Fibroblast of skin of right biceps (primary cell): ENCODE measurements at places on chromosomes 16 and 17.

DNA sequence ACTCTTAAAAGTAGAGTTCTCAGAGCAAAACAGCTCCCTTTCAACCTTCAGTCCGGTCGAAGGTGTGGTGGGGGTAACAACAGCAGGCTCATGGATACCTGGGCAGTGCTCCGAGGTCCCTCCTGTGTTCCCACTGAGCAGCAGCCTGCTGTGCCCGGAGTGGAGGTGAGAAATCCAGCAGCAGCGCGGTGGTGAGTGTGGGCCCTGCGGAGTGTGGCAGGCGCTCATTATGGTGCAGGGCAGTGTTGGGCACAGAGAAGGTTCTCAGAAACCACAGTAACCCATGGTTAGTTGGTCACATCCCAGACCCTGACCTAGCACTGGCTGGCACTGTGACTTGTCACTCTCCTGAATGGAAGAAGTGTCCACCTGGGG lies 5.0 kb upstream of the P4HB start:
- no peak for DNase-seq

GRCh38 chr16:84785843-84786581 lies 33.8 kb upstream of the CRISPLD2 start:
- peak; percentile 91 for DNase-seq

DNA sequence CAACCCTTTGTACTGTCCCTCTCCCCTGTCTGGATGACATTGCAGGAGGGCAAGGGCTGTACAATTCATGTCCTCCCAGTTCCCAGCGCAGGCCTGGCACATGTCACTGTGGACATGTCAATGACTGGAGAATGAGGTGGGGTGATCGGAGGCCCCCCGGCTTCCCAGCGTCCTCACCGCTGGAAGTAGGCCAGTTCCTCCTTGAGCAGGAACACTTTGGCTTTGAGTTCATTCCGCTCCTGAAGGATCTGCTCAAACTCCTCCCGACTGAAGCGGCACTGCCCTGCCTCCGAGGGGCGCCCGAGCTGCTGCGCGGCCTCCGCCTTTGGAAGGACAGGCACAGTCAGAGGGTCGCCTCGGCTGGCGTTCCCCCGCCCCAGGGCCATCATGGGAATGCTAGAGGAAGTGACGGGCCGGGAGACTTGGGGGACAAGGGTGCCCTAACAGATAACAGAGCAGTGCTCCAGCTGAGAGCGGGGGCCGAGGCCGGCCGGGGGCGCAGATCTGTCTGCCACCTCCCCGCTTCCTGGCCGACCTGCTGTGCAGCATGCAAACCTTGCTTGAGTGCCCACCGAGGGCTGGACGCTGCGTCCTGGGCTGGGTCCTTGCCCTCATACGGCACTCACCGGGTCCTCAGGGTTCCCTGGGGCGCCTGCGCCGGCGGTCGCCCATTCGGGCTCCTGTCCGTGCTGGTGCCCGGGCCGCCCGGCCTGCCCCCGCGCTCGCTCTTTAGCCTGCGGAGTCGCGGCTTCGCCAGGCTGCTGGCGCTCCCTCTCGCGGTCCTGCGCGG lies 1.3 kb downstream of the RILP start:
- peak; percentile 30 for DNase-seq

DNA sequence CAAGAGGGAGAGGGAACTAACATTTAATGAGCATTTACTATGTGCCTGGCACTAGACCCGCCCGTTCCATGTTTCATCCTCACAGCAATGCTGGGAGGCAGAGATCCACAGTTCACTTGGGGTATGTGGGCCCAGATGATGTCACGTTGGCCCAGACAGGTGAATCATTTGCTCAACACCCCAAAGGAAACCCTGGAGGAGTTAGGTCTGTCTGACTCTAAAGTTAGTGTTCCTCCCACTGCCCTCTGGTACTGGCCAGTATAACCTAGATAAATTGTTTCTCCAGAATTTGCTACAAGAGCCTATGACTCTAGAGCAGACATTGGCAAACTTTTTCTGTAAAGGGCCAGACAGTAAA lies 164.6 kb downstream of the VPS53 start:
- peak; percentile 37 for DNase-seq

- DNase-seq: no peak
Measured at GRCh38 chr16:35181422-35182030, 1722.1 kb downstream of the TP53TG3F start.

DNA sequence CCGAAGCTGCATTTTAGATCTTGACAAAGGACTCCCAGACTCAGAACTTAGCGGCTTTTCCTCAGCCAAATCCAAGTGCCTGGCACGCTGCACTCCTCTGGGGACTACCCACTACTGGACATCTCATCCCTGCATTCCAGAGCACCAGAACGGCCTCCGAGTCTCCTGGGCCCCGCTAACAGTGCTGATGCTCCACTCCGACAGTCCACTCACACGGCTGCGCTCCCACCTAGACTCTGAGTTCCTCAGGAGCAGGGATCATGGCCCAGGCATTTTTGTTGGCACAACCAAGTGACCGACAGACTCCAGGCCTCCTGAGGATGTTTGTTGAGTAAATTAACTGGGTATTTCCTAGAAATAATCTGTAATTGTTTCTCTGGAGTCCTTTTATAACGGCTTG lies 79.1 kb downstream of the NDEL1 start:
- DNase-seq: no peak

DNA sequence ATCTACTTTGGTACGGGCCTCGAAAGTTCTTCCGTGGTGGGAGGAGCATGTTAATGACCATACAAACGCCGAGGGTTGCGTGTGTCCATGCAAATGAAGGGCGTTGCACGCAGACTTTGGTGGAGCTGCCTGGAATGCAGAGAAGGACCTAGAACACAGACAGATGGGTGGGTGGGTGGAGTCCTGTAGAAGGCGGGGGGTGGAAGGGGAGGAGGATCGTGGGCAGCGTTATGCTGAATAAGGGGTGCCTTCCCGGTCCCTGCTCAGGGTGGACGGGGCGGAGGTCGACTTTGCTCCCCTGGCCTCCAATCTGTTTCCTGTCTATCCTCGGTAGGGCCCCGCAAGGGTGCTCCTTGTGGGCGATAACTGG lies 795 bp upstream of the PAQR4 start:
- no peak for DNase-seq

- peak; percentile 49 for DNase-seq
Measured at GRCh38 chr17:29682987-29683386, 60.3 kb upstream of the CORO6 start.

DNA sequence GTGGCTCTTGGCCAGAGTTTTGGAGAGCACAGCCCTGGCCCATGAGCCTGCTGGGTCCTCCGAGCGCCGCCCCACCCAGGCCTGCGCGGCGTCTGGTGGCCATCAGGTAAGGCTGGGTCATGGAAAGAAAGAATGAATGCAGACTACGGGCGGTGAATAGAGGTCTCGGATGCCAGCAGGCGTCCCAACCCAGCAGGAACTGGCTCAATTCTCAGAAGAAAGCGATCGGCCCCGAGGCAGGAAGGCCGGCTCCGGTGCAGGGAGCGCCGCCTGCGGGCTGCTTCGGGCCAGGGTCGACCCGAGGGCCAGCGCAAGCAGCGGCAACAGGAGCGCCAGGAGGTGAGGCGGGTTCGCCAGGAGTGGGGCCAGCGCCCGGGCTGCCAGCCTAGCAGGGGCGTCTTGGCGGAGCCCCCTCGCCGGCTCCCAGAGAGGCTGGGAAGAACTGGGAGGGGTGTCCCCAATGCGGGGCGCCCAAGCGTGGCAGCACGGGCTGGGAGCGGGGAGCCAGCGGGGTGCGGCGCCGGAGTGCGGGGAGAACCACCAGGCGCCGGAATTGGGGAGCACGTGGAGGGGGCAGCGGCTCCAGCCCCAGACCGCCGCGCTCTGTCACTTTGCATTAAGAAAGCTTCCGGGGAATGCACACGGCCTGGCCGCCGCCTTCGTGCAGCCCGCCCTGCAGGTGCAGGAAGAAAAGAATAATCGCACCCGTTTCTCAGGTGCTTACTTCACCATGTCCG lies 7.1 kb upstream of the TMC5 start:
- no peak for DNase-seq

DNA sequence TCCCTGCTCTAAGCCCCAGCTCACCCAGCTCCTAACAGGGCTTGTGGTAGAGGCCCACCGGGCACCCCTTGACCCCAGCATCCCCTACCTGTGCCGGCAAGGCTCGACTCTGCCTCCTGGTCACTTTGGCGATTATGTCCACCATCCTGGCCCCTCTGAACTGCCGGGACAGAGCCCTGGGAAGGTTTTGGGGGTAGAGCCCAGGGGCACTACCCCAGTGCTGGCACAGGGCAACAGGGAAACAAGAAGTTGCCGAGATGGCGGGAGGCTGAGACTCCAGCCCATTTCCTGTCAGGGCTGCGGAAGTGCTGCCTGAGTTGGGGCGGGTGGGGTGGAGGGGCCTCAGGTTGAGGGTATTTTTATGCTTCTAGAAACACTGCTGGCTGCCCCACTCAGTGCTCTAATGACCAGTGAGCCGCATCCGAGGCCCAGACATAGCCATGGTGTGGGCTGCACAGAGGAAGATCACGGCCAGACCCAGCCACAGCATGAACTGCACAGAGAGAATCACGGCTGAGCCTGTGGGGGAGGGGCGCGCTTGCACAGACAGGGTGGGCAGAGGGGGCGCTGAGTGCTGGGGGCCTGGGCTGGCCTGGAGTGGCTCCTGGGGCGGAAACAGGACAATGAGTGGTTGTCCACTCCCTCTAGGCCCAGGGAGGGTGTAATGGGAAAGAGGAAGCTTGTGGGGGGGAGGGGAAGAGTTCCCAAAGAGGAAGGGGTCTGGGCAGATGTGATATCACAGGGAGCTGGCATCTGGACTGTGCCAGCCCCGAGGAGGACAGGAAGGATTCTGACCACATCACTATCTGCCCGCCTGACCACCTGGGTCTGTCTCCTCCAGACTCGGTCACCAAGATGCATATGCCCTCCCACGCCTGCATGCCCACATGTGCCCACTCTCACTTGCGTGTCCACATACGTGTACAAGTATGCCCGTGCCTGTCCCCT lies 22.3 kb downstream of the ARHGAP27 start:
- DNase-seq: no peak

- no peak for DNase-seq
Measured at GRCh38 chr17:61376931-61377838, 22.5 kb upstream of the TBX2 start.

- DNase-seq: no peak
Measured at GRCh38 chr17:77491921-77492445, 351.2 kb downstream of the SEC14L1 start.

- DNase-seq: no peak
Measured at GRCh38 chr17:50758989-50759544, 8.3 kb downstream of the ANKRD40CL start.

GRCh38 chr17:79012563-79013134 lies 3.1 kb upstream of the CANT1 start:
- DNase-seq: no peak

DNA sequence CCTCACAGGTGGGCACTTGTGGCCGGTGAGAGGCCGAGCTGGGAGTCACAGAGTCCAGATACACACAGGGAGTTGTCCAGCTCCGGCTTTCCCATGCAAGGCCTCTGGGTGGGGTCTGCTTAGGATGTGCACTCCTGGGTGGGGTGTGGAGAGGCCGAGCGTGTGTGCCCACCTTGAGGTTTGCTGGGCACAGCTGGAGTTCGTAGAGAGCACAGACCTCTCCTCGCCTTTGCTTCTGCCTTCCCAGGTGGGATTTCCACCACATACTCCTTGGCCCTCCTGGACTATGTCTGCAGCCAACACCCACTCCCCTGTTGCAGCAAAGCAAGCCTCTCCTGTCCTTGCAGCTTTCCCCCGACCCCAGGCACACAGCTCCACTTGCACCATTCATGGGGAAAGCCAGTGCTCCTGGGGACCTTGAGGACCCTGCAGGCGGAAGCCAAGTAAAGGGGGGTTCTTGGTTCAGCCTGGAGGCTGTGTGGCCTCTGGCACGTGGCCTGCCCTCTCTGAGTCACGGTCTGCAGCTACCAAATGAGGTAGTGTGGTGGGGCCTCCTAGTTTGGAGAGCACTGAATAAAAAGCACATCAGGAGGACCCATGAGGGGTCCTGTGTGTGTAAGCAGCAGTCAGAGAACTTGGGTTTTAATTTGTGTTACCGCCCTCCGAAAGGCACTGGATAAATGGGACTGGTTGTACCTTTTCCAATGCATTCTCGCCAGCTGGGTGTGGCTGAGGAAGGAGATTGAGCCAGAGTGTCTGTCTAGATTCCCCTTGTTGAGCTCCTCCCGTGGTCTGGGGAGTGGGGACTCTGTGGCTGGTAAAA lies 31.5 kb downstream of the MPRIP start:
- DNase-seq: peak; percentile 23

DNA sequence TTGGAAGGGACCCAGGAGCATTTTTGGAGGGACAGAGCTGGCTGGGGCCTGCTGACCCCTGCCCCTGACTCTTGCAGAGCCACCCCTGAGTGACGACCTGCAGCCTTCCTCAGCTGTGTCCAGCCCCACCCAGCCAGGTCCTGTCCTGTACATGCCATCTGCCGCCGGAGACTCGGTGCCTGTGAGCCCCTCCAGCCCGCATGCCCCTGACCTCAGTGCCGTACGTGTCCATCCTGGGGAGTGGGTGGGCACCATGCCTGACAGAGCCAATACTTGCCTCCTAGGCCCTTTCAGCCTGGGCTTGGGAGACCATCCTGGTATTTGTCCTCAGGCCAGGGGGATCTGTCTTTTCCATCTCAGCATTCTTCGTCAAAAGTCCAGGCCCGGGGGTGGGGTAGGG lies 27.5 kb downstream of the UNC13D start:
- no peak for DNase-seq

GRCh38 chr16:31186930-31187807 lies 7.2 kb downstream of the FUS start:
- DNase-seq: no peak

DNA sequence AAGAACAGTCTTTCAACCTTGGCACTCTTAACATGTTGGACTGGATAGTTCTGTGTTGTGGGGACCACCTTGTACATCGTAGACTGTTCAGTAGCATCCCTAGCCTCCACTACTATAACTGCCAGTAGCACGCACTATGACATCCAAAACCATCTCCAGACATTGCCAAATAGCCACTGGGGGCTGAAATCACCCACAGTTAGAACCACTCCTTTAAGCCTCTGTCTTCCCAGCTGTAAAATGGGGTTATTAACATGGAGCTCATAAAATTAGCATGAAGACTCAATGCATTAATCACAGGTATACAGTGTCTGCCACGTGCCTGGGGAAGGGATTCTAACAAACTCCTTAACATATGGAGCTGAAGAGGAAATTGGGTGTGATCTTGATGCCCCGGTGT lies 49.7 kb downstream of the LYRM1 start:
- no peak for DNase-seq
